ENCODE measurements at places on chromosomes 5 and 9. TPM values are rescaled to one million over a fixed set of nuclear protein-coding genes. Genes with fewer than 3 reads are reported as not detected.

- no peak for DNase-seq
Observed at GRCh38 chr5:74546796-74547195, 93.7 kb downstream of the ENC1 start.

GRCh38 chr9:99954819-99955218 lies 48.4 kb downstream of the STX17 start:
- no peak for DNase-seq

- DNase-seq: no peak
Observed at GRCh38 chr5:23655674-23656073, 148.3 kb downstream of the PRDM9 start.

DNA sequence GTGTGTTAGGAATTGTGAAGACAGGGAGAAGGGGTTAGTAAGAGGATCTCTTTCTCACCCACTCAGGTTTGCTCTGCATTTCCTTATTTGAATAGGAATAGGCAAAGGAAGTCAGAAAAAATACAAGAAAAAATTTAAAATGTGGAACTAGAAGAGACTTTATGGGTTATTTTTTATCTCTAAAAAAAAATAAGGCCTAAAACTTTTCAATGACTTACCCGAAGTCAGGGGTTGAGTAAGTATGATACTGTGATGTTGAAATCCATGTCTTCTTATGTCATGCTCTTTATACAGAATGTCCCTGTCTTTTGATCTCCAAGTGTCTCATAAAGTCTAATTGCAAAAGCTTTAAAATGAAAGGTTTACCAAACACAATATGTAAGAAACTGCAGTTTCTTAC lies 148.3 kb upstream of the PIK3R1 start:
- DNase-seq: no peak

DNA sequence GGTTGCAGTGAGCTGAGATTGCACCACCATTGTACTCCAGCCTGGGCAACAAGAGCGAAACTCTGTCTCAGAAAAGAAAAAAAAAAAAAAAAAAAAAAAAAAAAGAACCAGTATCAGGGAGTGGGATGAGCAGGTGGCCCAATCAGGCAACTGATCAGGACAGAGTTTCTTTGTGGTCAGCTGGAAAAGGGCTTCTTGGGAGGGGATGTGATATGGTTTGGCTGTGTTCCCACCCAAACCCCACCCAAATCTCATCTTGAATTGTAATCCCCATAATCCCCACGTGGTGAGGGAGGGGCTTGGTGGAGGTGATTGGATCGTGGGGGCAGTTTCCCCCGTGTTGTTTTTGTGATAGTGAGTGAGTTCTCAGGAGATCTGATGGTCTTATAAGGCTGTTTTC lies 4.7 kb upstream of the GCNT1 start:
- no peak for DNase-seq

GRCh38 chr9:133583586-133583985 lies 25.6 kb downstream of the FAM163B start:
- no peak for DNase-seq

DNA sequence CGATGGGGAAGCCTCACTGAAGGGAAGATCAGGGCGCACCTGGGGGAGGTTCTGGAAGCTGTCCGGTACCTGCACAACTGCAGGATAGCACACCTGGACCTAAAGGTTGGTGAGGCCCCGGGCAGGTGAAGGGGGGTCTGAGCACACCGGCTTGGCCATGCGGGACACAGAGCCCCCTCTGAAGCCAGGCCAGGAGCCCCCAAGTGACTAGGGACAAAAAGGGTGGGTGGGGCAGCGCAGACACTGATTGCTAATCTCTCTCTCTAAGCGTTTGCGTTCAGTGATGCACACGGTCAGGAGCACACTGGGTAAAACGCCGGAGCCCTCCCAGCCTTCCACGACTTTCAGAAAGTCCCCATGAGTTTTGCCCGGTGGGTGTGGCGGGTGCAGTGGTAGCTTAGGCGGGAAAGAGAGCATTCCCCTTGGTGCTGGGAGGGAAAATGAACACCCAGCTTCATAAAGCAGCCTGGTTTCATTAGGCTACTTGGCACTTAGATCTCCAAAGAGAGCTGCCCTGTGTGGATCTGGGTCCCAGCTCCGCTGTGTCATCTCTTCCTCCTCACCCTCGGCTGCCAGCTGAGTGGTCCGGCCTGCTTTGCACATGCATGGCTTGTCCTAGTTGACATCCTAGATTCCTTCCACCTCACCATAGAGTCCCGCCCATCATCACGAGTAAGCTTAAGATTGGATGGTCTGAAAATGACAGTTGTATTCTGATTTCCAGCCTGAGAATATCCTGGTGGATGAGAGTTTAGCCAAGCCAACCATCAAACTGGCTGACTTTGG lies 74.2 kb upstream of the OTULINL start:
- no peak for DNase-seq

GRCh38 chr5:38867032-38867398 lies 21.2 kb downstream of the OSMR start:
- no peak for DNase-seq

DNA sequence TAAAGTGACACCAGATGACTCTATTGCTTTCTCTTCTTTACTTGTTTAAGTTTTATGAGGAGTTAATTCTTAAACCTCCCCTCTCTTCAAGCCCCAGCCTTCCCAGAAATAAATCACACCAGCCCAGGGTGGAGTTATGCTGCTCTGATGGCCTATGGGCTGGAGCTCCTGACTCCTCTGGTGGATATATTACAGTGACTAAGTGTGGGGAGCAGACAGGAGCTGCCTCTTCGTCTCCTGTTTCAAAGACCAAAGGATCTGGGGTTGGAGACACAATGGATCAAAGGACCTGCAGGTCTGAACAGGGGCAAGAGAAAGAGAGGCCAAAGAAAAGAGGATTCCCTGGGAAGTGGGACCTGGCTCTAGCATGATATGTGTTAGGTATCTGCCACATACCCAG lies 312.0 kb upstream of the MSX2 start:
- no peak for DNase-seq

GRCh38 chr9:130299785-130300615 lies 34.4 kb downstream of the HMCN2 start:
- no peak for DNase-seq

SCGB3A2 gene
- total RNA-seq: not detected

TPM2 gene
- total RNA-seq: 3,590 TPM

LRRC19 gene
- not detected for total RNA-seq

LCNL1 gene
- total RNA-seq: 0.14 TPM

SLC6A3 gene
- not detected for total RNA-seq

SPINK1 gene
- total RNA-seq: 4.6 TPM
